ENCODE measurements at places on chromosomes 13 and 19.

GRCh38 chr19:34639491-34640085 is 37.4 kb downstream of the SCGB2B2 start:
- DNase-seq, result peak; percentile 31

DNA sequence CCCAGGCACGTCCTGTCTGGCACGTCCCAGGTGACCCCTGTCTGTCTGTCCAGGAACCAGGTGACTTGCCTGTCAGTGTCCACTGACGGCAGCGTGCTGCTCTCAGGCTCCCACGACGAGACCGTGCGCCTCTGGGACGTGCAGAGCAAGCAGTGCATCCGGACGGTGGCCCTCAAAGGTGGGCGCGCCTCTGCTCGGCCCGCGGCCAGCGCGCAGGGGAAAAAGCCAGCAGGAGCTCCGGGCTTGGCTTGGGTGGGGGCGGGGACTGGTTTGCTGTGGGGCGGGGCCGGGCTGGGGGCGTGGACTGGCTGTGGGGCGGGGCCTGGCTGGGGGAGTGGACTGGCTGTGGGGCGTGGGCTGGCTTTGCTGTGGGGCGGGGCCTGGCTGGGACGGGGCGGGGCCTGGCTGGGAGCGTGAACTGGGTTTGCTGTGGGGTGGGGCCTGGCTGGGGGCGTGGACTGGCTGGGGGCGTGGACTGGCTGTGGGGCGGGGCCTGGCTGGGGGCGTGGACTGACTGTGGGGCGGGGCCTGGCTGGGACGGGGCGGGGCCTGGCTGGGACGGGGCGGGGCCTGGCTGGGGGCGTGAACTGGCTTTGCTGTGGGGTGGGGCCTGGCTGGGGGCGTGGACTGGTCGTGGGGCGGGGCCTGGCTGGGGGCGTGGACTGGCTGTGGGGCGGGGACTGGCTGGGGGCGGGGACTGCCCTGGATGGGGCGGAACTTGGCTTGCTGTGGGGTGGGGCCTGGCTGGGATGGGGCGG is 7.2 kb downstream of the WDR18 start:
- DNase-seq, result peak; percentile 69

GRCh38 chr19:39501340-39501739 is 2.6 kb downstream of the DLL3 start:
- DNase-seq, result no peak

DNA sequence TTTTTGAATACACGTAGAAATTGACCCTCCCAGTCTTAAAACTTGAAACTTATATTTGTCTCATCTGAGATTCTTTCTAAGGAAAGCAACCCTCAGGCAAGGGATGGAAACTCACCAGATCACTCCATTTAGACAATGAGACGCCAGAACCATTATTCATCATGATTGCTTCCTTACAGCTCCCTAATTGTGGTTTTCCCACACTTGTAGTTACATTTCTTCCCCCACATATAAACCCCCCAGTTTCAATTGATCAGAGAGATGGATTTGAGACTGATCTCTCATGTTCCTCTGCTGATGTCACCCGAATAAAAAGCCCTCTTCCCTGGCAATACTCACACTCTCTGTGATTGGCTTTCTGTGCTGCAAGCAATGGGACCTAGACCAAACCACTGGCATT is 197.9 kb upstream of the STARD13 start:
- no peak for DNase-seq

DNA sequence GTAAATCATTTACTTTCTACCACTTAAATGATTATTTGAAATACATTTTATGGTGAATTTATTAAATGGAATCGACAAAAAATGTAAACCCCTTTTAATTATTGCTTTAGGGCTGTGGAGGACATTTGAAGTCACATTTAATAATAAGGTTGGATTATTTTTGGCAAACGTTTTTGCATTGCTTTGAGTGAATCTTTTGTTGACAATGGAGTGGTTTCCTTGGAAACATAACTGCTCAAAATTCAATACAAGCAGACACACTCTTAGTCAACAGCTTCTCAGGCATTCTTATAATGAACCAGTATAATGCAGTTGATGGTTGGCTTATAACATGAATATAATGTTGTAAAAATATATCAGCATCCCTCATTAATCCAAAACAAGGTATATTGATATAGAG is 104.7 kb downstream of the DCLK1 start:
- no peak for DNase-seq

- peak; percentile 49 for DNase-seq
Observed at GRCh38 chr19:10510301-10510802, 6.9 kb downstream of the S1PR5 start.

GRCh38 chr13:50107205-50107604 is 92.0 kb downstream of the KCNRG start:
- DNase-seq, result no peak

DNA sequence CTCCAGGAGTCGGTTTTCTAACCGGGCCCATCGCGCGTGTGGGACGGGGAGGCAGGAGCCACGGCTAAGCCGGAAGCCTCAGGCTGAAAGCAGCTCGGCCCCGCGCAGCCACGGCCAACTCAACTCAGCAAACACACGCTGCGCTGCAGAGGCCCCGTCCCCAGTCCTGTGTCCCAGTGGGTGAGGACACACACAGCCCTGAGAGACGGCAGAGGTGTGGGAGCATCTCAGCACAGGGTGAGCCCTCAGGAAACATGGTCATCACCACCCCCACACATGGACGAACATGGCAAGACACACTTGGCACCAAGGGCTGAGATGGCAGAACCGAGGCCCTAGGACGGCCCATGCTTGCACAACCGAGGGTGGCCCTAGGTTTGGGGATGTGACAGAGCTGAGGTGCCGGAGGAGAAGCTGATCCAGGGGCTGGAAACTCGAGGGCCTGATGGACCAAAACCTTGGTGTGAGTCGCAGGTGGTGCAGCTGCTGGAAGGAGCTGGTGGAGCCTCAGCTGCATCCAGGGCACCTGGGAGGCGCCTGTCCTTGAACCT is 29.0 kb upstream of the C13orf46 start:
- no peak for DNase-seq

- DNase-seq, result no peak
Observed at GRCh38 chr13:85316506-85317025, 482.7 kb downstream of the SLITRK6 start.

DNA sequence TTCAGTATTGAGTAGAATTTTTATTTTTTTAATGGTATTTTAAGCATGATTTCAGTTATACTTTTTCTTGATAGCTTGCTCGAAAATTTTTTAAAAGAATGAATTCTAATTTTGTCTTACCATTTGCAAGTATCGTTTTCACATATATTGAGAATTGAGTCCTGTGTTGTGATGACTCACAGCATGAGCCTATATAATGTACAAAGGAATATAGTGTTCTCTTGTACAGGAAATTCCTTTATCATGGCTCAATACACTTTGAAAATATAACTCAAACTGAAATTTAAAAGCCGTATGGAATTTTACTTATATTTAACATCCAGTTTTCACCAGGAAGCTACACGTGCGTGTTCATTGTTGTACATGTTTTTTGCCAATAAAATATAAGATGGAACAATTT is 161.1 kb upstream of the TMTC4 start:
- DNase-seq, result no peak

- no peak for DNase-seq
Observed at GRCh38 chr13:98201984-98202383, 24.9 kb upstream of the RNF113B start.

GRCh38 chr13:66195238-66195637 is 1034.9 kb downstream of the PCDH9 start:
- DNase-seq, result no peak

GRCh38 chr19:51421229-51422052 is 4.0 kb upstream of the SIGLEC10 start:
- no peak for DNase-seq

DNA sequence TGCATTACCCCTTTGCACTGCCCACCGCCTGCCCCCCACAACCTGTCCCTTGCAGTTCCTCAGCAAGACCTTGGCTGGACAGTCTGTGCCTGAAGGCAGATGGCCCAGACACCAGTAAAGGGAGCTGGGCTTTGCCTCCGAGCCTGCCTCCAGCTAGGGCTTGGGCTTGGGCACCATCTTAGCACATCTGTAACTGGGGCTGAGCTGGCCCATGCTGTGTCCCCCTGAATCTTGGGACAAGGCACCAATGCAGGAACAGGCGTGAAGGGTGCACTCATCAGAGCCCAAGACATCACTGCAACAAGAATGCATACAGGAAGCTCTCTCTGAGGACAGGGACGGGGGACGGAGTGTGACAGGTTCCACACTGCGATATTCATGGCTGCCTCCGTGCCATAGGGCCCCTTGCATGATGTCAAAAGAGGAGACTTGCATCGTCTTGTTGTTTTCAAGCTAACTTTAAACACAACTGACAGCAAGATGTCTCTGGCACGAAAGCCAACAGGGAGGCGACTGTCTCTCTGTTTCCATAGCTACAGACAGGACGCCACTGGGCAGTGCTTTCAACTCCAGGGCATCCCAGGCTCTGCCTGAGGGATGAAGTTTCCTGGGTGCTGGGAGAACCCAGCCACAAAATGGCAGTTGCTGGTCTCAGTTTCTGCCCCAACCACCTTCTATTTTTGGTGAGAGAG is 8.7 kb upstream of the CHST8 start:
- DNase-seq, result no peak

GRCh38 chr19:8108560-8109445 is 40.6 kb downstream of the FBN3 start:
- no peak for DNase-seq

DNA sequence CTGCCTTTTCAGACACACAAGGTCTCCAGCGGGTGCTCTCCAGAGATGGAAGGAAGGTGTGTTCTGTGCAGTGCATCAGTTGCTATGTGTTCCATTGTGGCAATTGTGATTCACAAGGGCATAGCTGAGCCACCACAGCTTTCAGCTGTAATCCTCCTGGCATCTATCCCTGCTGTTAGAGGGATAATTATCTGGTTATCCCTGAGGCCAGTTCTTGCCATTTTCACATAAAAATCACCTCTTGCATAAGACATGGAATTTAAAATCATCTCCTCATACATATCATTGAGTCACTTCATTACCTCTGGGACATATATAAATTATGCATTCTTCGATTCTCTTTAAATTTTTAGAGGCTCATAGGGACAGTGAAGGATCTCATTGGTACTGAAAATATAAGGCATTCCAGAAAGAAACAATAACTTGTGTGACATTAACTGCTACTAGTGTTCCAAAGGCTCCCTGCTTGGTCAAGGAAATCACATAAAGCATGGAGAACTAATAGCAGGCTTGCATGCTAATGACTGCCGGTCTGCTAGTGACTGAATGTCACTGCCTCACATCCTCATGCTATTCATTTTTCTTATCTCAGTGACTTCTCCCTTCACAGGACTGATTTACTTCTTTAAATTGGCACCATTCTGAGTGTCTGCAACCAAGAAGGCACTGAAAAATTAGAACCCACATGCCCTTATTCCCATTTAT is 214.0 kb downstream of the ENOX1 start:
- DNase-seq, result no peak

DNA sequence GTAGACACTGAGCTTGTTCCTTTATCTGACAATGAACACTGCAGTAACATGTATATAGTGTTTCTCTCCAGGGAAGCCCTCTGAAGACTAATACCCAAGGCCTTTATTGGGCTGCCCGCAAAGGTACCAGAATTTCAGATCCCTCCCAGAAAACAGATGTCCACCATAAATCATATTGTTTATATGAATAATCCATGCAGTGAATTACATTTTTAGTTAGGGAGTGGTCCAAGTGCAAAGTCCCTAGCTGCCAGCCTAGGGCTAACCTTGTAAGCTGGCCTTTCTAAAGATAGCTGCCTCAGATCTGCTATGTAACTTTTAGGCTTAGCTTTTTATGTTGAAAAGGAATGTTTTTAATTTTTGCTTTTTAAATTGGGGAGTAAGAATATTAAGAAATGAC is 44.7 kb downstream of the TDRD3 start:
- DNase-seq, result no peak

- DNase-seq, result no peak
Observed at GRCh38 chr13:51064753-51065152, 46.3 kb downstream of the C13orf42 start.

DNA sequence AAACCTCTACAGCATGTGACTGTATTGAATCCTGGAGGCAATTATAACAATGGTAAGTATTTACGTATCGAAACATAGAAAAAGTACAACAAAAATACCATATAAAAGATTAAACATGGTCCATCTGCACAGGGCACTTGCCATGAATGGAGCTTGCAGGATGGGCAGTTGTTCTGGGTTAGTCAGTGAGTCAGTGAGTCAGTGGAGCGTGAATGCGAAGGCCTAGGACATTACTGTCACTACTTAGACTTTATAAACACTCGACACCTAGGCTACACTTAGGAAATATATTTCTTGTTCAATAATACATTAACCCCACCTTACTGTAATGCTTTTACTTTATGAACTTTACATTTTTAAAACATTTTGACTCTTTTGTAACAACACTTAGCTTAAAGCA is 35.6 kb upstream of the TMTC4 start:
- DNase-seq, result no peak

DNA sequence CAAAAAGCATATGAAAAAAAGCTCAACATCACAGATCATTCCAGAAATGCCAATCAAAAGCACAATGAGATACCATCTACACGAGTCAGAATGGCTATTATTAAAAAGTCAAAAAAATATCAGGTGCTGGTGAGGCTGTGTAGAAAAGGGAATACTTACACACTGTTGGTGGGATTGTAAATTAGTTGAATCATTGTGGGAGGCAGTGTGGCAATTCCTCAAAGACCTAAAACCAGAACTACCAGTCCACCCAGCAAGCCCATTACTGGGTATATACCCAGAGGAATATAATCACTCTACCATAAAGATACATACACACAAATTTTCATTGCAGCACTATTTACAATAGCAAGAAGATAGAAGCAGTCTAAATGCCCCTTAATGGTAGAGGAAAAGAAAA is 529.9 kb downstream of the SLITRK1 start:
- no peak for DNase-seq

DNA sequence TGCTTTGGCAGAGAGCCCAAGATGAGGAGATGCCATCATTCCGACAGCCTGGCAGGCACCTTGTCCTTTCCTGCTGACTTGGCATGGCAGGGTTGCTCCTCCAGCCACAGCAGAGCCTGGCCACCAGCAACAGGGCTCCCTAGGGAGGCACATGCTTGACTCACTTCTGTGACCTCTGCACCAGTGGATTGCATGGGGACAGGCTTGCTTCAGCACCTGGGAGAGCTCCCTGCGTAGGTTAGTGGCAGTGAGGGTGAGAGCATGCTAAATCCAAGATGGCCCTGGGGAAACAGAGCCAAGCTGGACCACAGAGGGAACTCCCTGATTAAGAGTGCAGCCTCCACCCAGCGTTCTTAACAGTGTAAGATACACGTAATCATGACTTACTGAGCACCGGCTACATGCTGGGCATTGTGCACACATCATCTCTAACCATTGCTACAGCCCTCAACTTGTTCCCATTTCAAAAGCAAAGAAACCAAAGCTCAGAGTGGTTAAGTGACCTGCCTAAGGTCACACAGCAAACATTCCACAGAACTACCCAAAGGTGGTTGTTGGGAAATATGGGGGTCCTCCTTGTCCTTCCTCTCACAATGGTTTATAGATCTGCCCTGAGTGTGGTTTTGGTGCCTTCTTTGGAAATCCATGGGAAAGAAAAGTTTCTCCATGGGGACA is 116.6 kb upstream of the UQCRFS1 start:
- DNase-seq, result no peak

GRCh38 chr13:99250982-99251825 is 7.0 kb downstream of the GPR18 start:
- DNase-seq, result no peak
